ENCODE measurements at places on chromosomes 5 and 9. TPM values are rescaled to one million over a fixed set of nuclear protein-coding genes. Genes with fewer than 3 reads are reported as not detected.

PRDM9 gene
- total RNA-seq: not detected

ADAMTSL2 gene
- total RNA-seq: 0.79 TPM

LMNB1 gene
- 46.4 TPM for total RNA-seq

HRH2 gene
- 0.93 TPM for total RNA-seq

CTXN3 gene
- not detected for total RNA-seq

OMD gene
- 1.1 TPM for total RNA-seq

HRCT1 gene
- total RNA-seq: 2.2 TPM

NPR3 gene
- total RNA-seq: 24.3 TPM

SHISAL2B gene
- not detected for total RNA-seq

KIF4B gene
- not detected for total RNA-seq

STPG3 gene
- not detected for total RNA-seq

ACTBL2 gene
- not detected for total RNA-seq

PCDHGC4 gene
- total RNA-seq: 3.2 TPM

DOCK8 gene
- under 0.01 TPM for total RNA-seq

CHSY3 gene
- total RNA-seq: 13.2 TPM

CDH18 gene
- 0.12 TPM for total RNA-seq

Data from aortic smooth muscle cell (primary cell).